ENCODE measurements at places on chromosomes 7 and 10.

GRCh38 chr10:43193496-43194080 is 55.3 kb downstream of the CSGALNACT2 start:
- peaks cover 4% of the 10 kb centered on the region for H3K36me3 ChIP-seq
- no peak overlapping the region for H3K27ac ChIP-seq
- H3K4me3 ChIP-seq, result no peak overlapping the region
- no peaks in the 10 kb centered on the region for H3K27me3 ChIP-seq
- no peak for DNase-seq

GRCh38 chr7:102211590-102212550 is 74.8 kb upstream of the SH2B2 start:
- peaks cover 23% of the 10 kb centered on the region for H3K36me3 ChIP-seq
- H3K4me3 ChIP-seq, result no peak overlapping the region
- H3K4me1 ChIP-seq, result peaks cover 9% of the 10 kb centered on the region
- H3K27me3 ChIP-seq, result no peaks in the 10 kb centered on the region

DNA sequence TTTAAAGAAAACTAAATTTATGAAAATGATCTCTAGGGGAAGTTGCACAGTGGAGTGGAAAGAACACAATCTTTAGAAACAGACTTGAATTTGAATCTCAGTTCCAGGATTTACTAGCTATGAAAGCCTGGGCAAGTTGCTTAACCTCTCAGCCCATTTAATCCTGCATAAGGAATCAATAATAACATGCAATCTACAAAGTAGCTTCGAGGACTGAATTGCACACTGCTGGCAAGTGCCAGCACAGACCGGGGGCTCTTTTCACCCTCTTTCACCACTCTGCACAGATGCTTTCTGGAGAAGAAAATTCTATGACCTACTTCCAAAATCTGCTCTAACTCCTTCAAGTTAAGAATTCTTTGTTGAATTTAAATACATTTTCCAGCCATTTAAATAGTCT is 63.4 kb upstream of the ANK3 start:
- H3K36me3 ChIP-seq, result no peaks in the 10 kb centered on the region
- H3K4me1 ChIP-seq, result no peaks in the 10 kb centered on the region
- peak; percentile 23 for DNase-seq

GRCh38 chr7:53920011-53920410 is 622.2 kb upstream of the VSTM2A start:
- no peak overlapping the region for H3K4me3 ChIP-seq
- H3K27me3 ChIP-seq, result no peaks in the 10 kb centered on the region
- no peak for DNase-seq

DNA sequence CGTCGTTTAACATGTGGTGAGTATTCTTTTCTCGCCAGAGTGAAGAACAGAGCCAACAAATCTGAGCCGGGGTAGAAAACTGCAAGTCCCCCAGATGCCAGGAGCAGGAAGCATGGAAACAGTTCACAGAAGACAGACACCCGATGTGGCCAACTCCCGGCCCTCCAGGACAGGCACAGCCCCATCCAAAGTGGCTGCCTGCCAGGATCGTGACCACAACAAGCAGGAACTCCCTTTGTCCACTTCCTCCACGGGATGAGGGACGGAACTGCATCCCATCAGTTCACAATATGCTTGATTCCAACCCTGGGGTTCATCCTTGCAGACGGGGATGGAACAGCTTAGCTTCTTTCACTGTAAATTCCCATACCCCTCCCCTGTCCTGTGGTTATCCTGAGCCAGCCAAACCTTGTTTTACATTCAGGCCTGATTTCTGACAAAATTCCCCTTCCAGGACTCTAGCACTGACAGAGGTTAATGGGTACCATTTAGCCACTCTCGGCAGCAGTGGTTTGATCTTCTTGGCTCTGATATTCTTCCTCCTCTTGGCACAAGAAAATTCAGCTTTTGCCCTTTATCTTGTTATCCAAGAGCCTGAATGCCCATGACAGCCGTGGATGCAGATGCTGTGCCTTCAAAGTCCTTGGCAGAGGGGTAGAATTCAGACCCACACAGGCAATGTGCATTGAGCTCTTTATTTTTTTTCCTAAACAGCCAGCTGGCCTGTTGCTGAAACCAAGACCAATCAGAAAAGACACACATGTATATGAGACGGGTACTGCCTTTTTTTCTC is 105.5 kb upstream of the FAM204A start:
- H3K36me3 ChIP-seq, result no peaks in the 10 kb centered on the region
- no peak overlapping the region for H3K4me3 ChIP-seq
- H3K27ac ChIP-seq, result no peak overlapping the region
- peaks cover 9% of the 10 kb centered on the region for H3K4me1 ChIP-seq

DNA sequence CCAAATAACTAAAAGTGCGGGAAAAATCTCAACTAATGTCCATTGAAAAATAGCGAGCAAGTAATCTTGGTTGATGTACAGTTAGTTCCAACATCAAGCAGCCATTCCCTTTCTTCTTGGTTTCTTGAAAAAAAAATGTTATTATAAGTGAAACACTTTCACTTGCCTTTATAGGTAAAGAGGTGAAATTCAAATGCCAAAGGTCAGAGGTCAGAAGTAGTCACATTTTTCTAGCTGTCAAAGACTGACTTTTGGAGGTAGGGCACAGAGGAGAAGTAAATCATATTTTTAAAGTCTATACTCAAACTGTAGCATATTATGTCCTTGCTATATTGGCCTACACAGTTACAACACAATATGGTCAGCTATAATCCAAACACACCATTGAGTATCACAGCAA is 62.3 kb downstream of the CHCHD3 start:
- no peaks in the 10 kb centered on the region for H3K27me3 ChIP-seq
- H3K36me3 ChIP-seq, result no peaks in the 10 kb centered on the region
- no peak for DNase-seq

- no peaks in the 10 kb centered on the region for H3K36me3 ChIP-seq
- no peaks in the 10 kb centered on the region for H3K27me3 ChIP-seq
- H3K4me3 ChIP-seq, result no peak overlapping the region
Observed at GRCh38 chr7:30349170-30349569, 64.8 kb downstream of the ZNRF2 start.
